ENCODE measurements at places on chromosomes 4 and X.

DNA sequence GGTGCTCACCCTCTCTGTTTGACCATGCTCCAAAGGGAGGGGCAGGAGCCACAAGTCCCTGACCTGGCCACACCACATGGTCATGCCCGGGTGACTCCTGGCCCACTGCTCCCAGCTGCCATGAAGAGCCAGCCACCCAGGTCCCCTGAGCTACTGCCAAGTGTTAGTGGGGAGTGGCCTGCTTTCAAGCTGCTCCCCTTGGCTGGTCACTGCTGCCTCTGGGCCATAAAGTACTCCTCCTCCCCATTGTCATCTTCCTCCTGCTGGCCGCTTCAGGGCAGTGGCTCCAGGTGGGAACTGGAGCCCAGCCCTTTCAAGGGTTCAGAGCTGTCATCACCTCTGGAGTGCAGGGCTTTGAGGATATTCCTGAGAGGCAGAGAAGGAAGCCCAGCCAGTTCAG lies 27.3 kb upstream of the RBBP7 start:
- no peak for DNase-seq

GRCh38 chr4:73917081-73917501 lies 47.9 kb downstream of the CXCL1 start:
- no peak for DNase-seq

DNA sequence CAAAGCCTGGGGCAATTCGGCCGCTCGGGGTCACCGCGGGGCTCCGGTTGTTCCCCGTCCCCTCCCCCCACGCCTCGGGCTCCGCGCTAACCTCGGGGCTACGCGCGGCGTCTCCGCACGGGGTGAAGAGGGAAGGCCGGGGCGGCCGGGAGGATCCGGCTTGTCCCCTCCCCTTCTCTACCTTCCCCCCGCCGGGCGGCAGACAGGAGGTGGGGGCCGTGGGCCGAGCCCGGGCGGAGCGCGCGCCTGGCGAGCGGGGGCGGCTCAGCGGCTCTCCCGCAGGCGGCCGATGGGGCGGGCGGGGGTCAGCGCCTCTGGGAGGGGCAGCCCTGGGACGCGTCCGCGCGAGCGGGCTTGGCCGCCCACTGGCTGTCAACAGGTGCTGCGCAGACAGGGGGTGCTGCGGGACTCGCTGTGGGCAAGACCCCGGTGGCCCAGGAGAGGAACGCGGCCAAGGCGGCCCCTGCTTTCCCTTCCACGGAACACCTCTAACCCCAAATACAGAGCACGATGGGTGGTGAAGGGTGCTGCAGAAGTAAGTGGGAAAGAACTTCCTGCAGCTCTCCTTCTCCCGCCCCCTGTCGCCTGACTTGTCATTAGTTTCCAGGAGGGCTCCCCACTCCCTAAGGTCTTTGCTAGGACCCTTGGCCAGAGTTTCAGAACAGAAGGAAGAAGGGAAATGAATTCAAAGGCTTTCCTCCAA lies at the start of gene PDGFC:
PDGFC (minus strand) TSS at position 124 of the 703 bp plus-strand sequence. CDS start 896 bp downstream, outside the sequence.
- DNase-seq: peak; percentile 1

DNA sequence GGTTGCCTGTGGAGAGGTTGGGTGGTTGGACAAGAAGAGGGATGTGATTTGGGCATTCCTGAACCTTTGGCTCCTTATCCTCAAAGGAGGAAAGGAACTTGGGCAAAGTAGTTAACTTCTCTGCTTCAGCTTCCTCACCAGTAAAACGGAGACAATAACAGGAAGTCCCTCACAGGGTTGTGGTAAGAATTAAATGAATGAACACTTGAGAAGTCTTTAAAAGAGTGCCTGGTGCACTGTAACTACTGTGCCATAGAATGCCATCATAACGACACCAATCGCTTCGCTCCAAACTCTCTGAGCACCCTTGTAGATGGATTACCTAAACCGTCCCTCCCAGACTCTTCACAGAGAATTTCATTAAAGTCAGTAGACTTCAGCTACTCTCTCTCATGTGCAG lies 10.5 kb downstream of the ZCCHC18 start:
- peak; percentile 25 for DNase-seq

DNA sequence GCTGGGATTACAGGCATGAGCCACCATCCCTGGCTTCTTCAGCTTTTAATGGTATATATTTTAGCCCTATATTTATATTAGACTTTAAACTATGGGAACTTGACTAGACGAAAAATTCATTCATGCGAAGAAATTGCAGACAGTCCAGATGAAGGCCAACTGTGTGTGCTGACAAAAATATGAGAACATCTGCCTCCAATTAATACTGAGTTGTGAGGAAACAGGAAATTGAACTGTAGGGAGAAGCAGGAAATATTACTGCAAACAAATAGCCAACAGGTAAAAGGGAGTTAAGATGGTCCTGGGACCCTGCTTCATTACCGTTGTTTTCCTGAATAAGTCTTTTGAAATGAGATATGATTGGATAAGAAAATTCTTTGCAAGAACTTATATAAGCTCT lies 26.3 kb downstream of the MGARP start:
- no peak for DNase-seq

- no peak for DNase-seq
Measured at GRCh38 chr4:150348079-150348478, 233.9 kb upstream of the MAB21L2 start.

GRCh38 chr4:113952452-113953029 lies 26.9 kb downstream of the ARSJ start:
- peak; percentile 38 for DNase-seq

GRCh38 chr4:185722029-185722316 lies 90.0 kb downstream of the SORBS2 start:
- DNase-seq: no peak

- no peak for DNase-seq
Measured at GRCh38 chrX:19720661-19721060, 166.7 kb downstream of the SH3KBP1 start.

DNA sequence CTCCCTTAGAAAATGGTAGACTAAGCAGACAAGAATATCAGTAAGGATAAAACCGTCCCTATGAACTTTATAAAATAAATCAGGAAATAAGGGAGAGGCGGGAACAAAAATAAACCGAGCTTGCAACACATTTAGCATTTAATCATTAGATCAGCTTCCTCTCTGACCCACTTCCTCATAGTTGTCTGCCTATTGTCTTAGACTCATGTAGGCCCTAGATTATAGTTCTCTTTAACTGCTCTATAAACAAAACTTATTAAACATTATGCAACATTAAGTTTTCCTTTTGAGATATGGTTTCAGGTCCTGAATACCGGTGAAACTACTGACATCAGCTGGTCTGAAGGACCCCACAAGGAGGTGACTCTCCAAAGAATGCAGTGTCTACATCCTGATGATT lies 15.8 kb upstream of the SRD5A3 start:
- no peak for DNase-seq

GRCh38 chr4:6324461-6324998 lies 54.9 kb downstream of the WFS1 start:
- no peak for DNase-seq

DNA sequence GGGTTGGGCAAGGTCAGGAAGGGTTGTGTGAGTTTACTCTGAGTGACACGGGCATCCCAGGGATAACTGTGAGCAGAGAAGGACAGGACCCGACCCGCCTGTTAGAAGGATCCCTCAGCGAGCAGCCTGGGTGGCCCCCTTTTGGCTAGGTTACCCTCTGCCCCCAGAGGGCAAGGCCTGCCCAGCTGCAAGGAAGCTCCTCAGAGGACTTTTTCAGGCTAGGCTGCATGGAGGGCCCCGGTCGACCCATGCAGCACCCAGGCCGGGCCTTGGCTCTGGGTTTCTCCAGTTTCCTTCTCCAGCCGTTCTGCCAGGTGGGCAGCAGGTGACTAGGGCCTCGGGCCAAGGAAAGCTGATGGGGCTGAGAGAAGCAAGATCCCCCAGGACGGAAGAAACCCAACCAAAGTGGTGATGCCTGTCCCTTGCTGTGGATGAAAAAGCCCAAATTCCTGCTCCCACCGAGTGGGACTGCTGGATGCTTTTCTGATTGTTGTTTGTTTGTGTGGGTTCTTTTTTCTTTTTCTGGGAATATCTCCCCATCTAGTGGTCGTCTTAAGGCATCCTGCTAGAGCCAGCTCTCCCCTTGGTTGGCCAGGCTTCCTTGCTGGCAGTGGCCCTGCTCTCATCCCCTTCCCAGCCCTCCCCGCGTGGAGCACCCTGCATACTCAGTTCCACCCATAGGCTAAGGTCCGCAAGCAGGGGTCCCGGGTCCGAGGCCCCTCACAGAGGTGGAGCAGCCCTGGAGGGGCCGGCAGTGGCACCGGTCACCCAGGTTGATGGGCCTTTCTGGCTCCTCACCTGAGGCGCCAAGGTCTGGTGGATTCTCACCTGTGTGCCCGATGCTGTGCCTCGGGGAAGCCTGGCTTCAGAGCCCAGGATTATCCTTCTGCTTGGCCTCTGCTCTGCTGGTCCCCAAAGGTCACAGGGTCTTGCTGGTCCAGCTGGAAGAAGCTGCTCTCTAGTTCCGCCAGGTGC lies 1.8 kb downstream of the ZFP92 start:
- no peak for DNase-seq

DNA sequence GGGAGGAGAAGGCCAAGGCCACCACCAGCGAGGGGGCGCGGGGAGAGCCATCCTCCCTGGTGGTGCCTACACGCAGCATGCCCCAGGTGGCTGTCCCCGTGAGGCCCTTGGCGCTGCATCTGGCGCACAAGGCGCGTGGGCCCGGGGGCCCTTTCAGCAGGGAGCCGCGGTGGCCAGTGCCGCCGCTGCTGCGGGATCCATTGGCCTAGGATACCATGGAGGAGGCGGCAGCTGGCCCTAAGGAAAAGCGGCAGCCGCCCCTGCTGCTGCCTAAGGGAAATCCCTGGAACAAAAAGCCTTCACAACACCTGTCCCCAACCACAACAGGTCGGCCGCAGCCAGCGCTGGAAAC lies 1059.6 kb downstream of the TECRL start:
- DNase-seq: no peak

DNA sequence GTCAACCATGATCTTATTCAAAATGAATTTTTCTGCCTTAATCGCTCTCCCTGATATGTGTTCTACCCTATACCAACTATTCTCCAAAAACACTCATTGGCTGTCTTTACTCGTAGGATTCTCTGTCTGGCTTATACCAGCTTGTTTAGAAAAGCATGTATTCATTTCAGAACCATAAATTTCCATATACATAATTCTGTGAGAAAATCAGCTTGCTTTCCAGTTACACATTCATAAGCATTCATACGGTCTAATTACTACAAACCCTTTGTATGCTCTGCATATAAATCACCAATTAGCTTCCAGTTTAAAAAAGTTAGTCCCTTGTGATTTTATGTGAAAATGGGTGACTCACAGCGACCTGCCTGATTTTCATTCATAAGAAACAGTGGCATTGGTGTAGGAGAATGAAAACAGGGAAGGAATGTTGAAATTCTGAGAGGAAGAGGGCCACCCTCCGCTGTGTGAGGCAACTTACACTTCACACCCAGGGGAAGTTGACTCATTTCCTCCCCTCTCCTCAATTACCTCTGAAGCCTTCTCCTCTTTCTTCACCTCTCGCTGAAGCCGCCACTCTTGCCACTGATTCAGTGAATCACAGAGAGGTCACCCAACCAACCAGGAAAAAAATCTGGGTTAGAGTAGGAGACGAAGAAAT lies 63.3 kb downstream of the MEPE start:
- peak; percentile 0 for DNase-seq

GRCh38 chrX:120224388-120224787 lies 26.2 kb upstream of the ZBTB33 start:
- no peak for DNase-seq

DNA sequence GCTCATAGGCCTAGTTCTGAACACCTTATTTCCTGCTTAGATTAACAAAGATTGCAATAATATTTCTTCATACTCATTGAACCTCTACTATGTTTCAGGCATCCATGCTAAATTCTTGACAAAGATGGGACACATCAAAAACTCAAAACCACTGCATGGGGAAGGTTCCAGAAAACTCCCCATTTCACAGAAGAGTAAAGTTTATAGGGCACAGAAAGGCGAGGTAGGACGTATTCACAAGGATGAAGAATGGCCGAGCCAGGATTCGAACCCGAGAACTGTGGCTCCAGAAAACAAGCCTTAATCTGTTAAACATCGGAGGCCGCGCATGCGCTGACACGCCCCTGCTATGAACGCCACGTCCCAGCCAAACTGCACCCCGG lies 688 bp downstream of the UXT start:
- DNase-seq: no peak

DNA sequence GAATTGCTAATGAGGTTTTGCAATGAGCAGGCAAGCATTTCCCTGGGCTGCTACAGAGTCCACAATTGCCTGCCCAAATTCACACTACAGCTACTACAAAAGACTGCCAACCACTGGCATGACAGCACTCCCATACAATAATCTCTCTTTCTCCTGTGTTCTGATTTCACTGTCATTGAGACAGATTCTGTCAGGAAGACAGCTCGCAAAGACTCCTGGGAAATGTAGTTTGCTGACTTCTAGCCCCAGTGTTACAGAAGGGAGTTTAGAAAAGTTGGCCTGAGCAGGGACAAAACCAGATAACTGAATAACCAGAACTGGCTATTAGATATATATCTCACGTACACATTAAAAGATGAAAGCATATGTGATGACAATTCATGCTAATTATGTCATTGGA lies 1231.3 kb upstream of the PRKX start:
- no peak for DNase-seq

- no peak for DNase-seq
Measured at GRCh38 chr4:14908635-14909034, 93.6 kb upstream of the CPEB2 start.

GRCh38 chrX:153668423-153669173 lies 5.0 kb downstream of the PNCK start:
- DNase-seq: no peak

DNA sequence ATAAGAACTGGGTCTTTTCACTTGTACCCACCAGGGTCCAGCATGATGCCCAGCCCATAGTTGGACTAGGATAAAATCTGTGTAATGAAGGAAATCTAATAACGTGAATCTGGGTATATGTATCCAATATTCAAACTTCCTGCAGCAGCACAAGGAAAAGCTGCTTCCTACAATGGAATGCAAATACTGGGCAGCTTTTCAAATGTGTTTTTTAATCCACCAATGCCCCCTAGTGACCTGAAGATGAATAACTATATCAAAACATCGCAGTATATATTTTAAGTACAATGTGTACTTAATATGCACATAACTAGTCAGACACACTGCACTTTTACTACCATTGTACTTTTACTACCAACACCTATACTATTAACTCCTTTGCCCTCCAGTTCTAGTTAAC lies 5.3 kb downstream of the APOO start:
- peak; percentile 54 for DNase-seq

DNA sequence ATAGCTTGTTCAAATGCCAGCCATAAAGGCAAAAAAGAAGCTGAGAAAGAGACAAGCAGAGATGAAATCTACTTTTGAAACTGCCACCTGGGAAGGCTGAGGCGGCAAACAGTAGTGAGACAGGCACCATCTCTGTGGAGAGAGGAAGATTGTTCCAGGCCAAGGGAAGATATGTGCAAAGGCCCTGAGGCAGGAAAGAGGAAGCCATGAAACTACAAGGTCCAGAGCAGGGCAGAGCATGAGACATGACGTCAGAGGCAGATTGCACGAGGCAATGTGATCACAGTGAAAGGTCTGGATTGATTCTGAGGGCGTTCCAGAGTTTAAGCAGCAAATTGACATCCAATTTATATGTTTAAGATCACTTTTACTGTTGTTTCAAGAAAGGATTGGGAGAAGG lies 226.1 kb downstream of the QDPR start:
- DNase-seq: no peak

Data from CD4-positive, alpha-beta T cell treated with Interleukin-12 subunit alpha and Interleukin-12 subunit beta, for 1 hour (primary cell).